ENCODE measurements at places on chromosomes 1 and 21.
A peak's percentile ranks its signal among the peaks of the same experiment; 100 is the strongest.

GRCh38 chr1:172476218-172476811, 32.4 kb upstream of the PIGC start:
- DNase-seq, result no peak

GRCh38 chr1:205914730-205915129, 28.5 kb downstream of the SLC26A9 start:
- DNase-seq, result no peak

DNA sequence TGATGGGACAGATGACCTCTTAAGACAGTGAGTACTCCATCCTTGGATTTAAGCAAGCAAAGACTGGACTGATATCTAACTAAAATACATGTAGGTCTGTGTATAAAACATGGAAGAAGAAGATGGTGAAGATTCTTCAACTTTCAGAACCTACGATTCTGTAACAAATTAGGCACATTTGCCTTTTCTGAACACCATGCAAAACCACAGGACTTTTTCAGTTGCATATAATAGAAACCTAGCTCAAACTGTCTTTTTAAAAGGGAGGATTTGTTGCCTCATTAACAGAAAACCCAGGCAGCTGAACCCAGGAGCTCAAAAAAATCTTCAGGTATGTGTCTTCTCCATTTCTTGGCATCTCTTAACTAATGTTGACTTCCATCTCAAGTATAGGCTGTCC, 14.7 kb upstream of the TSPAN1 start:
- DNase-seq, result no peak

- no peak for DNase-seq
Observed at GRCh38 chr1:183812128-183812527, 7.2 kb downstream of the RGL1 start.

DNA sequence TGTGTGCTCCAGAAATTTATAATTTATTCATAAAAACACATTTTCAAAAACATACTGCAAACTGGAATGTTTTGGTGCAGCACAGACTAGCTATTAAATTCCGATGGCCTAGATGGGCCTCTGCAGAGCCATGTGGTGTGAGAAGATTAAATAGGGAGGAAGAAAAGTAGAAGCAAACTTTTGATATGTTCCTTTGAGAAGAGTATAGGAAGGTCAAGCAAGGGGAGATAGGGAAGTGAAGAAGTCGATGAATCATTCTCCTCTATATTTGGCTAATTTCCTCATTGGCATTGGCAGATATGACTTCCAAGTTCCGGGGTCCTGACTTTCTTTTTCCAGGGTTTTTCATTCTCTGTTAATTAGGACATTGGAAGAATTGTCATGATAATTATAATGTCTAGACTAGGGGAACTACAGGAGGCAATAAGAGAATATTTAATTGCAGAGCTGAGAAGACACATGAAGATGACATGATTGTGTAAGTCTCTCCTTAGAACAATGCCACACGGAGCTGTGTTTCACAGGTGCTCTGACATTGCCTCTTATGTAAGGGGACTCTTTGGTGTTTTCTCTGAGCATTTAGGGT, 19.3 kb upstream of the ZNF326 start:
- DNase-seq, result no peak

DNA sequence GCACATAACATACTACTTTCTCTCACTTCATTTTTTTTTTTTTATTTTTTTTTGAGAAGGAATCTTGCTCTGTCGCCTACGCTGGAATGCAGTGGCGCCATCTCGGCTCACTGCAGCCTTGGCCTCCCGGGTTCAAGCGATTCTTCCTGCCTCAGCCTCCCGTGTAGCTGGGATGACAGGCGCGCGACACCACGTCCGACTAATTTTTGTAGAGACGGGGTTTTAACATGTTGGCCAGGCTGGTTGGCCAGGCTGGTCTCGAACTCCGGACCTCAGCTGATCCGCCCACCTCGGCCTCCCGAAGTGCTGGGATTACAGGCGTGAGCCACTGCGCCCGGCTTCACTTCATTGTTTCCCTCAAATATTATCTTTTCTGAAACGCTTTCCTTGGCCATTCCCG, 573 bp upstream of the PEX19 start:
- no peak for DNase-seq

GRCh38 chr1:234208351-234208750, 164.9 kb upstream of the COA6 start:
- DNase-seq, result no peak

DNA sequence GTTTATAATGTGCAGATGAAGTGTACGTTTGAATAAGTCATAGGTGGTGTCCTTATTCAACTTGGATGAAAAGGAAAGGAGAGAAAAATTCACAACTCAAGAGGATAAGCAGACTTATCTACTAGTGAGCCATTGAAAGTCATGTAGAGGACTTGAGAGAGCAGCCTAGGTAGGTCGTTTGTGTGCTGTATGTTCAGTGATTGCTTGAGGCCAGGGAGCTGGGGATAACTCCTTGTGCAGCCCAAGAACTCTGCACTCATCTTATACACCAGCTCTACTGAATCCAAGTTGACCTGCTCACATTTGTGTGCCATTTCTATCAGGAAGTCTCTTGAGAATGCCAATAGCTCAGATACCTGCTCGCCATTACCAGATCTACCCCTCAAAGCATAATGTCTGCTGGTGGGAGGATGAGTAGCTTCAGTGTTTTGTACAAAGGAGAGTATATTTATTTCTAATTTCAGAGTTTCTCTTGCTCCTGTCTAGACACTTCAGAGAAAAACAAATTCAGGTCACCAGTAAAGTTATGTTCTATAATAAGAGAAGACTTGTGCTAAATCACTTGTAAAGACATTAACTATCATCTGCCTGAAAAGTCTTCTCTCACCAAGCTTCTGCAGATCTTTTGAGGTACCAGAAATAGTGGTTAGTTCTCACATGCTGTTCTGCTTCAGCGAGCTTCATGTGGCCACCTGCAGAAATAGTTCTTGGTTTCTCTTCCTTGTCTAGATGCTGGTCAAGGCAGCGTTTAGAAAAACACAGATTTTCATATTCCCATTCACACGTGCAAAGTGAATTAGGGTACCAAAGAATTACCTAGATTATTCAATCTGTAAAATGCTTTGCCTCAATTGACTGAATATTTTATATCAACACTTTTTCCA, 10.8 kb downstream of the S1PR1 start:
- no peak for DNase-seq

DNA sequence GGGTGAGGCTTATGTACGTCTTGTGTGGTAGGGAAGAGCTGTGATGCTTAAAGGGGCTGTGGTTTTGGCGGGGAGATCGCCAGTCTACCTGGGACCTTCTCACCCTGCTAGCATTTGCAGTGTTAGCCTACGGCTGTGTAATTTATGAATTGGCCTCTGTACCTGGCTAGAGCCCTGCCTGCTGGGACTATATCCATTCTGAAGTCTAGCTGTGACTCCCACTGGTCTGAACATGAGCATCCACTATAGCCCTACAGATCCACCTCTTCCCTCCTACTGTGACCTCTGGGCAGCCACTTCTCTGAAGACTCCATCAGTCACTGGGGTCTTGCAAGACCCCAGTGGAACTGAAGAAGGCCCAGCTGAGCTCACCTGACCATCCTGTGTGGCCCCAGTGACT, 73.7 kb downstream of the MT1HL1 start:
- DNase-seq, result no peak

GRCh38 chr1:42974767-42975437, 16.2 kb upstream of the SLC2A1 start:
- no peak for DNase-seq

- DNase-seq, result no peak
Observed at GRCh38 chr21:31948676-31949075, 75.9 kb downstream of the HUNK start.

- no peak for DNase-seq
Observed at GRCh38 chr1:43783096-43783670, 75.8 kb downstream of the ST3GAL3 start.

DNA sequence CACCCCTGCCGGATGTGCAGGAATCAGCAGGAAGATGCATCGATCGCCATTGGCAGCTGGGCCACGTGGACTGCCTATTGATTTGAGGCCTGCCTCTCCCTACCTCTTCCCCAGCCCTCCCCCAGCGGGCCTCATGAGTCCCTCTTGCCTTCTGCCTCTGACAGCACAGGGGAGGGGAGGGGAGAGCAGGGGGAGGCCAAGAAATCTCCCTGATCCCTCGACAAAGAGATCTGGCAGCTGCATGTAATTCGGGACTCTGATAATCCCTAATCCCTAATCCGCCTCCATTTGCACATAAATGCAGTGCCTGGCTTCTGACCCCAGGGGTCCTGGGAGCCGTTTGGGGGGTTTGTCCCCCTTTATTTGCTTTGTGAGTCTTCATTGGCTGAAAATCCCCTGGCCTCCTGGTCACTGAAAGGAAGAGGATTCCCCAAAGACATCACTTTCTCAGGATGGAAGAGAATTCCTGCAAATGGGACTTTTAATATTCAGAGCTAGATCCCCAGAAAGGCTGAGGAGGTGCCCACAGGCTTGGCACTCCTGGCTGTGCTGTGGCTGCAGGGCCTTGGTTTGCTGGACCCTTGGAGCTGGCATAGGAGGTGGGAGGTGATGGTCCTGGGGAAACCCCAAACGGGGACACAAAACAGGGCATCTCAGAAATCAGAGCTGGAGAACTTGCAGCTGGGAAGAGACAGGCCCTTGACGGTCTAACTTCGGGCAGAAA, 239.4 kb upstream of the POU3F1 start:
- DNase-seq, result no peak

DNA sequence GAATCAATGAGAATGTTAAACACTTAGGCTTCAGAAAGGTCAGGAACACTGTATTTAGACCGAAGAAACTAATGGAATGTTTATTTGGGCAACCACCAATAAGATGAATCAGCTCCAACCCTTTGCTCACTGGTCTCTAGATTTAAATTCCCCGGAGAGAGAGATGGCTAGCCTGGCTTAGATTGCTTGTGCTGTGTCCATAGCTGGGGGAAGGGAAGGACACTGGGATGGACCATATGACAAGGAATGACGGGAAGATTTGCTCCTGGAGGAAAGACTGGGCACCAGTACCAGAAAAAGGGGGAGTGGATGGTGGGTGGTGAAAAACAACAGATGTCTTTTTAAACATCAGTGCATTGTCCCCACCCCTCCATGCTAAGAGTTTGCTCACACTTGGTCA, 426.6 kb downstream of the DUSP10 start:
- no peak for DNase-seq

- DNase-seq, result no peak
Observed at GRCh38 chr1:18794561-18794960, 64.9 kb downstream of the TAS1R2 start.

DNA sequence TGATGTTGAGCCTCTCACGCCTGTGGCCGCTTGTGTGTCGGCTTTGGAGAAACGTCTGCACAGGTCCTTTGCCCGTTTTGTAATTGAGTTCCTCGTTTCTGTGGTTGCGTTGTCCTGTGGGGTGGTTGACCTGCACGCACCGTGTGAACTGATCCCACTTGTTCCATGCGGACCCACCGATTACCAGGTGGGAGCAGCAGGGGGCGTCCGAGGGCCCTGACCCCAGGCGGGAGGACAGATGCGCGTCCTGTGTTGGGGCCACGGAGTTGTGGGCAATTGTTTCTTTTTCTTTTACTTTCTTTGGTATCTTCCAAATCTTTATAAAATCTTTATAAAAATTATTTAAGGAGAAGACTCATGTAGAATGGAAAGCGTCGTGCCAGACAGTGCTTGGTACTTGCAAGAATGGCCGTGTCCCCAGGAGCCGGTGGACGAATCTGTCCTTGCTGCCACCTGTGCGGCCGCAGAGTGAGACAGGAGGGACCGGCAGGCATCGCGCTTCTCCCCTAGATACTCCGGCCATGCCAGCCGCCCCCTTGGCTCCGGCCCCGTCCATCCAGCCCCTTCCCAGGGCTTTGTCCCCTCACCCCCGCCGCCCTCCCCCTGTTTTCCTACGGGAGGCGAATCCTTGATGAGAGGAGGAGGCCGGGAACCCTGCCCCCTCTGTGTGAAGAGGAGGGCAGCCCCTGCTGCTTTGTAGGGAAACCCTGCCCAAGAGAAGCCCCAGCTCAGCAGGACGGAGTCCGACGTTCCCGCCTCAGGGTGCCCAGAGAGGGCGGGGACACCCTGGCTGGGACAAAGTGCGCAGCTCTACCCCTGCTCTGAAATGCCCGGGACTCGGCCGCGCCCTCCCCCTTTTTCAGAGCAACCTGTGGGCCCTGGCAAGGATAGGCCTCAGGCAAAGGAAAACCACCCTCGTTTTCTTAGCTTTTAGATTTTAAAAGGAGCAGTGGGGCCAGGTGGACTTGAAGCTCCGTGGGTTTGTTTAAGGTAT, 41.7 kb downstream of the PRKCZ start:
- DNase-seq, result no peak

DNA sequence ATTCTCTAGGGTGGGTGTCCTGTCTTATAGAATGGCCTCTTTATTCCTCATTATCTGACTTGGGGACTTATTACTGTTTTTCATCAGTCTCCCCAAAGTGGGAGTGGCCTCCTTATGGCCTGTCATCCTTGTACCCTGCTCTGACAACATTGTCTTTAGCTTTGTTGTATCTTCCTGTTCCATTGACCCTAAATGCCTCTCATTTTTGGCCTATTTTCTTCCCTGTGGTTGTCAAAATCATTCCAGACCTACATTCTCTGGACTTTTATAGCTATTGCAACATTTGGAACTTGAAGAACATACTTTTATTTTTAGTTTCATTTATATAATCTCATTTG, 9.7 kb downstream of the SFT2D2 start:
- DNase-seq, result no peak

- no peak for DNase-seq
Observed at GRCh38 chr1:1141911-1142250, 26.0 kb upstream of the C1orf159 start.

DNA sequence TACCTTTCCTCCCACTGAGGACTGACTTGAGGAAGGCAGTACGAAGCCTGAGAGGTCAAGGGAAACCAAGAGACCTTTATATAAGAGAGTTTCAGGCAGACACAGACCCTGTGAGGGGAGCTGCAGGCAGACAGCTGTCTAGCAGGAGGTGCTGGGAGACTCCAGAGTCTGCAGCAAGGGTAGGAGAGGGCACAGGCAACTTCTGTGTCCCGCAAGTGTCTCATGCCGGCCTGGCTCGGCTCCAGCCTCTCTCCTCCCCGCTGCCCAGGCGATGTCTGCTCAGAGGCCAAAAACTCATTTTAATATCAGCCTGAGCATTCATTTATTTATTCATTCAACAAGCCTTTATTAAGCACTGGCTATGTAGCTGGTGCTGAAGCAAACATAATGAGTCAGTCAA, 83.0 kb downstream of the KIRREL1 start:
- DNase-seq, result no peak

DNA sequence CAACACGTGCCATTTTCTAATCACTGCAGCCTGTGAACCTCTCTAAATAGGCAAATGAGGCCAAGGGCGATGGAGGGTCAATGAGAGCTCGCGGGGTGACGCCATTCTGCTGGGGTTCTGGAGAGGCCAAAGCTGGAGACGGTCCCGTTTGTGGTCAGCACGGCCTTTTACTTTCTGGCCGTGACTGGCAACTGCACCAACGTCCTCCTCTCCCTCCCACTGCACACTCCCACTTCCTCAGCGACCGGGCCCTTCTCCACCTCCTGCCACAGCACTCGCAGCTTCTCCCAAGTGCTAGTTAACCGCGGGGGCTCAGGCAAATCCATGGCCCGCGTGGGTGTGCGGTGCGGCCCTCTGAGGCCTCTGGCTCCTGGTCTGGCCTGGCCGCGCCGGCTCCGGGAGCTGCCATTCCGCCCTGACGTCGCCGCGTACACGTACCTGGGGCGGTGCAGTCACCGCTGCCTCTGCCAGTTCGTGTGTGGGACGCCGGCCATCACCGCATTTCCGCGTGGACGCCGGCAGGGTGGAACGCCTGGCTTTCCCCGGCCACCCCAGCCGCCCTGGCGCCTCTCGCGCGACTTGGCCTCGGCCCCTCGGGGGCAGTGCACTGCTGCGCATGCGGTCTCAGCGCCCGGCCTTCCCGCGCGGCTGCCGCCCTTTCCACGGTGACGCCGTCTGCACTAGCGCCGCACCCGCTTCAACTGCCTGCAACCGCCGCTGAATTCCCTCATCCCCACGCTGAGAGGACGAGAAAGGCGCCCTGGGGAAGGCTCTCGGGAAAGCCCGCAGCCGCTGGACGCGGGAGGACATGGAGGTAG, 18.2 kb downstream of the OR2C3 start:
- peak; percentile 11 for DNase-seq

Measured in heart right ventricle (tissue), 16 donors.